HepG2 (cell line): ENCODE measurements at places on chromosomes 13 and 19. TPM values are rescaled to one million over a fixed set of nuclear protein-coding genes. Genes with fewer than 3 reads are reported as not detected.
A peak's percentile ranks its signal among the peaks of the same experiment; 100 is the strongest.

DNA sequence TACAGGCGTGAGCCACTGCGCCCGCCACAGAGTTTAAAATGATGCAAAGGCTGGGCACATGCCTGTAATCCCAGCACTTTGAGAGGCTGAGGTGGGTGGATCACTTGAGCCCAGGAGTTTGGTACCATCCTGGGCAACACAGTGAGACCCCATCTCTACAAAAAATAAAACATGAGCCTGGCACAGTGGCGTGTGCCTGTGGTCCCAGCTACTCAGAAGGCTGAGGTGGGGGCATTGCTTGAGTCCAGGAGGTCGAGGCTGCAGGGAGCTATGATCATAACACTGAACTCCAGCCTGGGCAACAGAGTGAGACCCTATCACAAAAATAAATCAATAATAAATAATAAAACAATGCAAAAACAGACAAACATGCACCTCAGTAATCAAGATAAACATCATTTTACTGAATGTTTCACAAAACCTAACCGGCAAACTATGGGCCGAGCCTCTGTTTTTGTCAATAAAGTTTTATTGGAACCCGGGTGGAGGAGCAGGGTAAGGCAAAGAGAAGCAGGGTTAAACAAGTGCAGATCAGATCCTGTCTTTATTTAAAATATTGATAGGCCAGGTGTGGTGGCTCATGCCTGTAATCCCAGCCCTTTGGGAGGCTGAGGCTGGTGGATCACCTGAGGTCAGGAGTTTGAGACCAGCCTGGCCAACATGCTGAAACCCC lies 2.0 kb upstream of the PEAK3 start:
- H3K4me1 ChIP-seq: peaks cover 30% of the 10 kb centered on the region
- DNase-seq: no peak
- H3K27ac ChIP-seq: no peak overlapping the region

TNFSF13B gene
- 0.20 TPM in 1 of 2 replicates, not detected in the other for total RNA-seq

PEG3 gene
- 394 and 704 TPM in 2 replicates for total RNA-seq

- H3K27ac ChIP-seq: no peak overlapping the region
- peaks cover 8% of the 10 kb centered on the region; the same call in 1 of the 2 replicates for H3K4me1 ChIP-seq
- no peaks in the 10 kb centered on the region for H3K27me3 ChIP-seq
- no peak overlapping the region for H3K4me3 ChIP-seq
These were observed 51.2 kb upstream of the EEF1AKMT1 start for GRCh38 chr13:20824762-20825476.

DNA sequence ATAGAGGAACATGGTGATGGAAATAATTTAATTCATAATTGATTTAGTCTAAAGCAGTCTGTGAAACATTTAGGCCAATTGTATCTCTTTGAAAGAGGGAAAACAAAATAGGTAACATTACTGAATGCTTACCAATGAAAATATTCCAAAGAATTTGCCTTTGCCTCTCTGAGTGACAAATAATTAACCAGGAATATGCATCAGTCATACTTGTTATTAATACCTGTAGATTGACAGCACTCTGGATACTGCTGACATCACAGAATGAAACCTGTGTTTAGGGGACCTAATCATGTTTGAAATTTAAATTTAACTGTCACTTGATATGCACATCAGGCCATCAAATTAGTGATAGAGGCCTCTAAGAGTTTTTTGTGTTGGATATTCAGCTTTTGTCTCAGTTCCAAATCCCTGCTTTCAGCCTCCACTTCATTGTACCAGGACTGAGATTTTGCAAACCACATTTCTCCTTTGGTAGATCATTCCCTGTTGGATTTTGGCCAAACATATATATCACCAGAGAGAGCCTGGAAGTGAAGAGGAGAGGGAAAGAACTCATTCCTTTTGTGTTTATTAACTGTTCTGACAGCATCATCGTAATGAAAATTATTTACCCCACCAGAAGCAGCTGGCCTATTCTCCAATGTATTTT lies 64.8 kb upstream of the KLHL1 start:
- no peak overlapping the region for H3K27ac ChIP-seq
- no peaks in the 10 kb centered on the region for H3K36me3 ChIP-seq
- H3K27me3 ChIP-seq: no peaks in the 10 kb centered on the region
- no peak for DNase-seq

DNA sequence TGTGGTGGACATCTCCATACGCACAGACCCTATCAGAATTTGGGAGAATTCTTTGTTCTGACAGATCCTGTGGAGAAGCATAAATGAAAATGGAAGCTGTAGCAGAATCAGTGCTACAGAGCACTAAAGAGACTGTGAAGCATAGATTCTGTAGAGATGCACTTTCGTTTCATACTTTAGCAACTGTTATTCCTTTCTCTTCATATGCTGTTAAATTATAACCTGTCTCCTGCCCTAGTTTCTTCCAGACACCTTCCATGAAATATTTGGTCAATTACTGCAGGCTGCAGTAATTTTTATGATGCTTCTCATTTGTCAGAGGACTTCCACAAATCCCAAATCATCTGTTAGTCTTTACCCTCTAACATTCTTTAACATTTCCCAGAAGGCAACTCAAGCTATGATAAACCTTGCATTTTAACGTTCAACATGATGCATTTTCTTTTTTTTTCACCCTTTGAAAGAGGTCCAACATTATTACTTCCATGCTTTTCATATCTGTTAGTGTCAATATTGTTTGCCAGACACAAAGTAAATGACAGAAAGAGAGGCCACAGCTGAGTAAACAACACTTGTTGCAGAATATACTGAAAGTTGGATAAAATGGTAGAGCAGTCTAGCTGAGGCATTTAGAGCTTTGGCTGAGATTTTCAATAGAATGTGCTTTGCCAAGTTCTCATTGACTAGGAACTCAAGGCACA lies 412.7 kb downstream of the LMO7 start:
- no peaks in the 10 kb centered on the region for H3K36me3 ChIP-seq
- H3K4me3 ChIP-seq: no peak overlapping the region
- DNase-seq: no peak
- H3K4me1 ChIP-seq: no peaks in the 10 kb centered on the region

- no peak for DNase-seq
- H3K4me3 ChIP-seq: no peak overlapping the region
- H3K36me3 ChIP-seq: no peaks in the 10 kb centered on the region
- H3K4me1 ChIP-seq: no peaks in the 10 kb centered on the region
These were observed 778.7 kb downstream of the OLFM4 start for GRCh38 chr13:53807251-53807834.

GRCh38 chr13:95741584-95742563 lies 64.9 kb downstream of the DNAJC3 start:
- H3K4me3 ChIP-seq: no peak overlapping the region
- peaks cover 25% of the 10 kb centered on the region for H3K4me1 ChIP-seq
- DNase-seq: no peak
- H3K27me3 ChIP-seq: no peaks in the 10 kb centered on the region
- H3K27ac ChIP-seq: no peak overlapping the region

- H3K4me1 ChIP-seq: peaks cover 69% of the 10 kb centered on the region
- no peaks in the 10 kb centered on the region; the same call in 1 of the 2 replicates for H3K27me3 ChIP-seq
- no peaks in the 10 kb centered on the region; the same call in 1 of the 2 replicates for H3K36me3 ChIP-seq
These were observed 5.8 kb downstream of the CRYL1 start for GRCh38 chr13:20519875-20520274.

DNA sequence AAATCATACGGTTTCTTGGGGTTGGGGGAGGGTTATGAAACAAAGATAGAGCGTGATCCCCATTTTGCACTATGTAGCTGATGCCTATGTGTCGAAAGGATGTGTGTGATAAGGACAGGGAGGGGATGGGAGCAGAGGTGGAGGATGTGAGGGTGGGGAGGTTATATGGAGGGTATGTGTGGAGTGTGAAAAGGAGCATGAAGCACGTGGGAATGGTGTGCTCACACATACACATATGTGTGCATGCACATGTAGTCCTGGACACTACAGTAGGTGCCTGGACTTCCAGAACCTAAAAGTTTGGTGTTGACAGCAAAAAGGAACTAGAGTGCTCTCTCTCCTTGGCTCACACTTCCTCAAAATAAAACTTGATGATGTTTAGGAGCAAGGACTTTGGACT lies 25.4 kb downstream of the STOML3 start:
- no peaks in the 10 kb centered on the region for H3K27me3 ChIP-seq
- H3K4me1 ChIP-seq: no peaks in the 10 kb centered on the region
- no peak overlapping the region for H3K27ac ChIP-seq
- no peak overlapping the region for H3K4me3 ChIP-seq
- no peaks in the 10 kb centered on the region for H3K36me3 ChIP-seq

GRCh38 chr19:11159598-11160439 lies 4.2 kb upstream of the SPC24 start:
- H3K4me3 ChIP-seq: no peak overlapping the region
- DNase-seq: no peak
- no peaks in the 10 kb centered on the region for H3K27me3 ChIP-seq
- H3K27ac ChIP-seq: no peak overlapping the region
- no peaks in the 10 kb centered on the region for H3K36me3 ChIP-seq

DNA sequence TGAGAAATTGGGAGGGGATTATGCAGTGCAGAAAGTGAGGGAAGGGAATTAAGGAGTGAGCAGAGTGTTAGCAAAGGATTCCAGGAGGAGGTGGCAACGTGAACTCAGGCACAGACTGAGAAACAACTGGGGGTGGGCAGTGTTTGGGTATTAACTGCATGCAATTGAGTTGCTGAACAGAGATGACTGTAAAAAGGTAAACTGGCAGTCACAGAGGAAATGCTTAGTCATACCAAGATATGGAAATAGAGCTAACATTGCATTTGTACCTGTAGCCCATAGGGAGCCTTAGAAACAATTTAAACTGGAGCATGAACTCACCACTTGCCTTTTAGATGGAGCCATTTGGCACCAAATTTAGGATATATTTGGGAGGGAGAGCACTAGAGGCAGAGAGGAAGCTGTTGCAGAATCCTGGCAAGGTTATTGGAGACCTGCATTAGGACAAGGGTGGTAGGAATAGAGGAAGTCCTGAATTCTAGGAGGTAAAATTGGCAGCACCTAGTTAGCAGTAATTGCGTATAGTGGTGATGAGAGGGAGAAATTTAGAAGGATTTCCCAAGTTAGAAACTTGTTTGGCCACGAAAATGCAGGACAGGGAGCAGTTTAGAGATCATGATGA lies 100.6 kb upstream of the FRY start:
- no peaks in the 10 kb centered on the region for H3K36me3 ChIP-seq
- H3K4me3 ChIP-seq: no peak overlapping the region
- peaks cover 52% of the 10 kb centered on the region for H3K4me1 ChIP-seq
- no peak for DNase-seq

GRCh38 chr13:27406178-27406939 lies 18.1 kb upstream of the GTF3A start:
- DNase-seq: peak; percentile 43
- no peak overlapping the region for H3K27ac ChIP-seq
- no peak overlapping the region for H3K4me3 ChIP-seq

- peaks cover 3% of the 10 kb centered on the region; the same call in 1 of the 3 replicates for H3K27me3 ChIP-seq
- H3K4me1 ChIP-seq: peaks cover 4% of the 10 kb centered on the region
- no peak for DNase-seq
- no peaks in the 10 kb centered on the region for H3K36me3 ChIP-seq
These were observed 90.5 kb downstream of the RNASEH2B start for GRCh38 chr13:51000061-51000460.

GRCh38 chr13:63367522-63368198 lies 1952.0 kb upstream of the PCDH20 start:
- H3K4me3 ChIP-seq: no peak overlapping the region
- no peaks in the 10 kb centered on the region for H3K36me3 ChIP-seq
- H3K27me3 ChIP-seq: no peaks in the 10 kb centered on the region
- H3K27ac ChIP-seq: no peak overlapping the region
- DNase-seq: no peak

OVOL3 gene
- total RNA-seq: not detected in 2 replicates

- no peaks in the 10 kb centered on the region; the same call in 2 of the 3 replicates for H3K27me3 ChIP-seq
- DNase-seq: no peak
- H3K27ac ChIP-seq: peak overlapping the region; percentile 98
- H3K4me1 ChIP-seq: peaks cover 42% of the 10 kb centered on the region
- H3K4me3 ChIP-seq: peak overlapping the region; percentile 94
These were observed 498 bp upstream of the RBM26 start for GRCh38 chr13:79406597-79406908.

ZNF283 gene
- total RNA-seq: 11.1 and 13.2 TPM in 2 replicates

DNA sequence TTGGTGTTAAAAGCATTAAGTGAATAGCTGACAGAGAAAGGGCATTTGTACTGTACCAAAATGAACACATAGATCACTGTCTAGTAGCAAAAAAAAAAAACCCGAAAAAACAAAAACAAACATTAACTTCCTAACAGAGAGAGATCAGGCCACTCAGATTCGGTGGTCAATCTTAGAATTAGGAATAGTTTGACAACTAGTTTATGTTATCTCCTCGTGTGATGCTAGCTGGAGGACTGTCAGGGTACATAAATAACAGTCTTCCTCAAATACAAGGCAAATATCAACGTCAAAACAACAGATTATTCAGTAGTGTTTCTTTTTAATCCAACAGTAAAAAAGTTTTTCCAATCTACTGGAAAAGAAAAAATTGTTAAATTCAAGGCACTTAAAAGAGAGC lies 1.7 kb downstream of the ZMYM5 start:
- DNase-seq: no peak
- no peaks in the 10 kb centered on the region; the same call in 2 of the 3 replicates for H3K36me3 ChIP-seq
- H3K27me3 ChIP-seq: no peaks in the 10 kb centered on the region

LHB gene
- total RNA-seq: not detected in 2 replicates

- no peaks in the 10 kb centered on the region for H3K36me3 ChIP-seq
- peak within 1 kb of the TSS; percentile 54 for H3K4me3 ChIP-seq
- no peak within 1 kb of the TSS for H3K27ac ChIP-seq
- H3K27me3 ChIP-seq: peaks cover 7% of the 10 kb centered on the region; the same call in 1 of the 3 replicates
These were observed at the start of gene FSTL3 for GRCh38 chr19:676339-677105. Gene FSTL3, plus strand, starts transcription at chr19:676392. Its CDS starts 32 bp downstream, at chr19:676424.

DNA sequence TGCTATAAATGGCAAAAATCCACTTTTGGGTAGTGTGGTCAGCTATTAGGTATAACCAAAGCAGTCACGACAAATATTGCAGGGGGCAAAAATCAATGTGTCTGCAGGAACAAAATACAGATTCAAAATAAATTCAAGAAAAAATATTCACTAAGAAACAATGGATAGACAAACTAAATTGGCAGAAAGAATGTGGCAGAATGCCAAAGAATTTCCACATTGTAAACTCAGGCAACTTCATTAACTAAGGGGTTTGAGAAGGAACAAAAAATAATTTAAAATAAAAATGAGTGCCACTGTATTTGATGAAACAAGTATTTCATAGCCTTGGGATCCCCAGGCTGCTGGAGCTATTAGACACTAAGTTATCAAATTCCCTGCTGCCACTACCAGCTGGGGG lies 193.1 kb downstream of the VWA8 start:
- H3K4me1 ChIP-seq: no peaks in the 10 kb centered on the region
- H3K27ac ChIP-seq: no peak overlapping the region
- no peaks in the 10 kb centered on the region for H3K36me3 ChIP-seq
- H3K4me3 ChIP-seq: no peak overlapping the region
- no peaks in the 10 kb centered on the region for H3K27me3 ChIP-seq

IZUMO2 gene
- total RNA-seq: not detected in 2 replicates

SIAH3 gene
- not detected in 2 replicates for total RNA-seq

CYP2A6 gene
- not detected in 2 replicates for total RNA-seq

SLITRK6 gene
- not detected in 2 replicates for total RNA-seq

ZNF575 gene
- 0.27 TPM in 1 of 2 replicates, not detected in the other for total RNA-seq
